Activated CD8-positive, alpha-beta memory T cell treated with anti-CD3 and anti-CD28 coated beads for 1 hour (primary cell): ENCODE measurements at places on chromosomes 12 and 14.

GRCh38 chr14:53534841-53535240, 381.7 kb upstream of the DDHD1 start:
- DNase-seq: no peak

- DNase-seq: no peak
Observed at GRCh38 chr14:35336494-35337268, 44.5 kb downstream of the PSMA6 start.

GRCh38 chr14:72644758-72645489, 249.0 kb downstream of the DPF3 start:
- no peak for DNase-seq

DNA sequence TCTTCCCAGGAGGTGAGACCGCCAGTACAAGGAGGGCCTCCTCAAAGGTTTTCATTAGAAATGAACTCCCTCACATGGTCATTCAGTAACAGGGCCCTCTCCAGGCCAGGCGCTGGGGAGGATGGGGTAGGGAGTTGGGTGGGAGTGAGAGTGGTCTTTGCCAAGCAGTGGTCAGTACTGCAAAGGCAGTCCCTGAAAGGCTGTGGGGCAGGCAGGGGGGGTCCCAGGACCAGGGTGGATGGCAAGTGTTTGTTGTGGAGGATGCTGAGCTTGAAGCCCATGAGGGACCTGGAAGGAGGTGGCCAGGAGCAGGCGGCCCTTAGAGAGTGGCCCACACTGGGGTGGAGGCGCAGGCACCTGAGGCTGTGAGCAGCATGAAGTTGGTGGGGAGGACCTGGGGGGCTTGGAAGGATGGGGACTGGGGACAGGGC, 26.1 kb downstream of the CEP170B start:
- DNase-seq: no peak

GRCh38 chr14:81772381-81772780, 238.7 kb upstream of the SEL1L start:
- no peak for DNase-seq

GRCh38 chr14:75315144-75315543, 36.5 kb downstream of the FOS start:
- DNase-seq: no peak

DNA sequence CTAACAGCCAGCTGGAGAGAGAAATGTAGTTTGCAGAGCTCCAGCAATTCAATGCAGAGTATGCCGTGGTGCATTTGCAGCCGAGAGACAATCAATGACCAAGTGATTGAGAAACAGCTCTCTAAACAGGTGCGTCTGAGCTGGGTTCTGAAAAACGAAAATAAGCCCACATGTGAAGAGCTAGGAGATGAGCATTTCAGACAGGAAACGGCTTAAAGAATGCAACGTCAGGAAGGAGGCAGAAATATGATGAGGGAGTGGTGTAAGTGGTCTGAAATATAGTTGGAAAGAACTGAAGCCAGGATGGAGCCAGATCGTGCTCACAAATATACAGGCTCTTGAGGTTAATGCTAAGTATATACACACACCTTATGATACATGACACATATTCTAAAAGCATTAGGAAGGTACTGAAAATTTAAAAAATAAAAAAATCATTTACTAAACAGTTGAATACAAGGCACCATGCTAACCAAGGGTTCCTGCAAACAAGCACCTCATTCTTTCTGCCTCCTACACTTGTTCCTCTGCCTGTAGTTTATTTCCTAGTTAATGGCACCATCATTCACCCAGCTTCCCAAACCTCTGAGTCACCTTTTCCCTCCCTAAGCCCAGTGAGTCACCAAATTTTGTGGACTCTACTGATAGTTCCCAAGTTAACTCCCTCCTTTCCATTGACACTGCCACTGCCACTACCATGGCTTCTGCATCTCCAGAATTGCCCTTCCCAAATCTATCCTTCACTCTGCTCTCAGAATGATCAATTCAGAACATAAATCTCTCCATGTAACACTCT, 2.3 kb upstream of the GARIN2 start:
- no peak for DNase-seq

- DNase-seq: no peak
Observed at GRCh38 chr12:599756-600155, 63.5 kb downstream of the NINJ2 start.

GRCh38 chr12:6507102-6507998, 13.4 kb downstream of the NCAPD2 start:
- DNase-seq: no peak

GRCh38 chr12:32603858-32604257, 75.2 kb upstream of the DNM1L start:
- no peak for DNase-seq

DNA sequence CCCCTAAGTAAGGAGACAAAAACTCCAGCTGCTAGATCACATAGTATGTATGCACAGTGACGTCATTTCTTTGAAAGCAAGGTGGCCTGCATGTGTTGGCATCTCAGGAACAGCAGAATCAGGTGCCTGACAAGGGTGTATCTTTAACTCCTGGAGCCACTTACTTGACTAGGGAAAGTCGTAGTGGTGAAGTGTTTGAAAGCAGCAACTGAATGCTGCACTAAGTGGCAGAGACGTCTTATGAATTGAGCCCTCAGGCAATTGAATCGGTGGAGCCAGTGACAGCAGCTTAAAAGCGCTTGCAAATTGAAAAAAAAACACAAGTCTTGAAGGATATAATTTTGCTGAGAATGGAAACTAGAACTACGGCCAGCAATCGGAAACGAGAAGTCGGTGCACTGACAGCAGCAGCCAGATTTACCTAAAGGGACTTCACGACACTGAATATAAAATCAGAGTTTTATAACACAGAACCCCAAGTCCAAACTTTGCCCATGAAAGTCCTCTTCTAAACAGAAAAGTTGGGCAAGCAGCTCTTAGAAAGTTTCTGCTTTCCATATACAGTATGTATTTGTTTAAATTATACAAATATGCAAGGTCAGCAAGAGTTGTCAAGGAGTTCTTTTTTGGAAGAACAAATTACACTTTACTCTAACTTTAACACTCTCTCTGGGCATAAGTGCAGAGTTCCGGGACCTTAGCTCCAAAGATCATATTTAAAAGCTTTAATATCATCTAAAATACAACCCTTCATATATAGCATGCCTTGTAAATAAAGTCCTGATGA, 1.1 kb downstream of the IGF1 start:
- DNase-seq: no peak

- no peak for DNase-seq
Observed at GRCh38 chr14:33570694-33571310, 380.1 kb downstream of the EGLN3 start.

- no peak for DNase-seq
Observed at GRCh38 chr14:45065956-45066355, 18.0 kb upstream of the PRPF39 start.

DNA sequence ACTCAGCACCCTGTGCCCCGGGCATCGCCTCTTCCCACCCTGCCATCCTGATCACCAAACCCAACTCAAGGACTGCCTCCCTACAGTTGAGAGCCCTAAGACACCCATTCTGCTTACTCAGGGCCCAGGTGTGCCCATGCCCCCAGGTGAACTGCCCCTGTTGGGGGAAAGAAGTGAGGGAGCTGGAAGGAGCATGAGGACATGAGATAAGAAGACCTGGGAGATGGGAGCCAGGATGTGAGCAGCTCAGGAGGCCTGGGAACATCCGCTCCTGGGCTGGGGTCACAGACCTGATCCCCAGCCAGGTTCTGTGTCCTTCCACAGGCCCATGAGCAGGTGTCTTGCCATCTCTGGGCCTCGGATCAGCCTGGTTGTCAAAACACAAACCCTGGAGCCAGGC, 6.6 kb downstream of the RAPGEF3 start:
- DNase-seq: no peak

DNA sequence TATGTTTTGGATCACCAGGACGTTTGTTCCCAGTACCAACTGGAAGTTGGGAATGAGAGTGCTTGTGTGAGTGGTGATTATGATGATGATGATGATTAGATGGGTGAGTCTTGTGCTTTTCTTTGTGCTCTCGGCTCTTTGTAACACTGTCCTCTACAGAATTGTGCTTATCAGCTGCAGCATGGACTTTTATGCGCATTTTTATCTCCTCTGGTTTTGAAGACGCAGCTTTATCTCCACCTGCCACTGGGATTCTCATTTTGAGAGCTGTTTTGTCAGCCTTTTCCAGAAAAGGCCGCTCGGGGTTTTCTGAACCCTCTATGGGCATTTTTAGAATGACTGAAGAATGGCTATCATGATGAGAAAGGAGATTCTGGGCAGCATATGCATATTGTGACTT, 11.5 kb upstream of the KANSL2 start:
- no peak for DNase-seq
